Gastroesophageal sphincter (tissue), 4 donors: ENCODE measurements at places on chromosomes 16 and 17. TPM values are rescaled to one million over a fixed set of nuclear protein-coding genes. Genes with fewer than 3 reads are reported as not detected.

The RNPS1 gene
- total RNA-seq, result 117 TPM

The PPY gene
- total RNA-seq, result not detected

The KCTD2 gene
- total RNA-seq, result 30.2 TPM

The CCL17 gene
- not detected for total RNA-seq

The CTRB2 gene
- total RNA-seq, result not detected

The TM4SF5 gene
- total RNA-seq, result not detected

The CRHR1 gene
- total RNA-seq, result not detected

The CCDC200 gene
- total RNA-seq, result not detected

The TP53TG3F gene
- total RNA-seq, result not detected

DNA sequence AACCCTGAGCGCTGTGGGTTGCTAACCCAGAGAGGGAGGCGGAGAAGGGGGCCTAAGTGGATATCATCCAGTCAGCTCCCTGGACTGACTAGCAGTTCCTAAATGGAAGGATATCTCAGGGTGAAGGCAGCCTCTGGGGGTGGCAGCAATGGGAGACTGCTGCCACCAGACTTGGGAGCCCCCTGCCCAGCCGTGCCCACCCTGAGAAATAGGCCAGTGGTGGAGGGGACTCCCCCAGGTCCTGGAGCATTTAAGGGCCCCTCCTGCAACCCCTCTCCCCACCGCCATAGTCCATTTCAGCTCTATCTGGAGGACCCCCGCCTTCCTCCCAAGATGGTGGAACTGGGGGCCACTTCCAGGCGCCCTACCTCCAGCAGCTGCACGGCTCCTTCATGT, 8.4 kb downstream of the TSPOAP1 start:
- no peak for ATAC-seq

GRCh38 chr16:913817-914439, 56.9 kb downstream of the LMF1 start:
- ATAC-seq, result no peak

GRCh38 chr16:70481929-70482536, 27.6 kb downstream of the FCSK start:
- ATAC-seq, result no peak

DNA sequence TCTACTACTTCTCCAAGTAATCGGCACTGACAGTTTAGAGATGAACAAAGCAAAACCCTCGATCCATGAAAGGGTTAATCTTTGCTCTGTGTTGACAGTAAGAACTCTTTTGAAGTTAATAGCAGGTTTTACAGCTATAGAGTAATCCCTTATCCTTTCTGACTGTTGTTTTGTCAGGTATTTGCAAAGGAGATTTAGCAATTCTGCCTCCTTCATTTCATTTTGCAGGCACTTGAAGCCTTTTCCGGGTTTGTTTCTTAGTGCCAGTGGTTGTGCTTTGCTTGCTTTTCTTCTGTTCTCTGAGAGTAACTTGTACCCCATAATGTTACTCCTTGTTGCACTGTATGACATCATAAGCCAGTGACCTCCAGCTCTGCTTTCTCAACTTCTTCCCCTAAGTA, 64.5 kb downstream of the TANGO6 start:
- ATAC-seq, result no peak

GRCh38 chr17:7912927-7913524, 3.1 kb downstream of the RNF227 start:
- ATAC-seq, result no peak

- no peak for ATAC-seq
Observed at GRCh38 chr17:1995907-1996799, 29.0 kb downstream of the RTN4RL1 start.

DNA sequence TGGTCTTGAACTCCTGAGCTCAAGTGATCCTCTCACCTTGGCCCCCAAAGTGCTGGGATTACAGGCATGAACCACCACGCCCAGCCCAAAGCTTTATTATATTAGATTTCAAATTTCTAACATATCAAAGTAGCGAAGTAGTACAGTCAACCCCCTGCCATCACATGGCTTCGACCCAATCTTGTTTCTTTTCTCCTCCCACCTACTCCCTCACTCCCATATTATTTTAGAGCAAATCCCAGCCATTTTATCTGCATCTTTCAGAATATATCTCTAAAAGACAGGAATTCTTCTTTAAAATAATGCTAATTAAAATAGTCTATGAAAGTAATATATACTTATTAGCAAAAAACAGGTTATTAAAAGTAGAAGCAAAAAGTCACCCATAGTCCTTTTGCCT, 893 bp downstream of the IGSF6 start:
- no peak for ATAC-seq

DNA sequence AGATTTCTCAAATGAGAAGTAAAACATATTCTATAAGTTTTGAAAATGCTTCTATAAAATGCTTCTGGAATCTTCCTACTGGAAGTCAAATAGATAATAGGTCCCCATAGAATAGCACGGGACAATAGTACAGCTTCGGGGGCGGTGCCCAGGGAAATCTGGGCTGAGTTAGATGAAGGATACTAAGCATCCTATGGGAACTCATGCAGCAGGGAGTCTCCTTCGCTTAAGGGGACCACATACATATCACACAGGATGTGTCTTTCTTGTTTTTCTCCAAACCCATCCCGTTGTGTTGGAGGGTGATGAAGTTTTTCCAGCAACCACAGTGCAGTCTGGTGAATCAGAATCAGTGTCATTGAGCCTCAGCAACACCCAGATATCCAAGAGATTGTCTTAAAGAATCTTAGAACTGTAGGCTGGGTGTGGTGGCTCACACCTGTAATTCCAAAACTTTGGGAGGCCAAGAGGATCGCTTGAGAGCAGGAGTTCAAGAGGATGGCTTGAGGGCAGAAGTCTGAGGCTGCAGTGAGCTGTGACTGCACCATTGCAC, 84.2 kb downstream of the PITPNC1 start:
- ATAC-seq, result no peak

DNA sequence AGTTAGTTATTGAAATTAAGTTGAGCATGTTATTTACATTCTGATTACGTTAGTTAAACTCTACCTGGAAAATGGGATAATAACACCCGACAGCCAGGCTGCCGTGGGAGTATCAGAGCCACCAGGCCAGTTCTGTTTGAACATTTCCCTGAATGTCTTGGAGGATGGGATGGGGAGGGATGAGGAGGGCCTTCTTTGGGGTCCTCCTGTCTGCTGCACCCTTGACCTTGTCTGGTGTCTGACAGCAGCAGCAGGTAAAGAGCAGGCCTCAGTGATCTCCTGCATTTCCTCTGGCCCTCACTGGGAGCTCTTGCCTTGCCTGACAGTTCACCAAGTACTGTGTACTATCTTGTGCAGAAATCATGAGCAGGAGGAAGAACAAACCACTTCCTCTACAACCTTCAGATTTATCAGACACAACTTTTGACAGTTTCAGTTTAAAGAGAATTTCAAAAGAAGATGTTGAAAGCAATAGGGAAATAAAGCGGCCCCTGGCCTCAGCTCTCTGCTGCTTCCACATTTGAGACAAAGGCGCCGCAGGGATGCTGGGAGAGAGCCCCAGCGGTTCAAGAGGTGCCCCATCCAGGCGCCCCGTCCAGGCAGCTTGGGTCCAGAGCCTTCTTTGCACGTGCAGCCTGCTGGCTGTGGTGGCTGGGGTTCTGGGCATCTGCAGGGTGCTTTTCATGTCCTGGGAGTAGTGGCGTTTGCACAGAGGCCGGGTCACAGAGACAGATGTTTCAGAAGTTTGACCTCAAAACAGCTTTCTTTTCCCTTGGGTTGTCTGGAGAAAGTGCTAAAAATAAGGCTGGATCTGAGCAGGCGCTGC, 25.3 kb downstream of the CMIP start:
- peak; percentile 32 for ATAC-seq

- no peak for ATAC-seq
Observed at GRCh38 chr16:66175058-66175457, 191.4 kb upstream of the CDH5 start.

- ATAC-seq, result peak; percentile 70
Observed at GRCh38 chr17:7573324-7574080, 5.9 kb upstream of the CD68 start.

DNA sequence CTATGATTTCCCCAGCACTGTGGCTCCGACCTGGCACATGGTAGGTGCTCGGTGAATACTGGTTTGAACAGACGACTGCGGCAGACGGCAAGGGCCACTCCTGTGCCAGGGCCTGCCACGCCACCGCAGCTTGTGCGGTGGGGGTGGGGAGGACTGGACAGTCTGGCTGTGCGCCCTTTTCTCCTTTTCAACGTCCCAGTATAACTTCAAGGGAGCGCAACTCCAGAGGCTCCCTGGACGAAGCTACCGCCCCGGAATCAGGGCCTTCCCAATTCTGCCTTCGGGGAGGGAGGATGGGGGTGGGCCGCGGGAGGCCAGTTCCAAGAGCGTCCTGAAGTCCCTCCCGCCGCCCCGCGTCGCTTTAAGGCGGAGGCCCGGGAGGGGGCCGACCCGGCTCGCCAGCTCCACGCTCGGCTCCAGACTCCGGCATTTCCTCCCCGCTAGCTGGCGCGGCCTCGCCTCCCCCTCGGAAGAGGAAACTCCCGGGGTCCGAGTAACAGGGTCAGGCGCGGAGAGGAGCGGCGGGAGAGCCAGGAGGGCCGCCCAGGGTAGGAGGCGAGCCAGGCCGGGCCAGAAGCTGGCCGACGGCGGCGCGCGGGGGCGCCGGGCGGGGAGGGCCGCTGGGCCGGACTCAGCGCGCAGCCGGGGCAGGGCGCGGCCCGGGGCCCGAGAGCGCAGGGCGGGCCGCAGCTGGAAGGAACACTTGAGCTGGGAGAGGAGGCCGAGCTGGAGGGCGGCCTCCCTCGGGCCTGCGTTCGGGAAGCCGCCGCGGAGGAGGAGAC, at the start of gene ITPRIPL2:
Gene ITPRIPL2, plus strand, starts transcription at position 388 of the 782 bp plus-strand sequence. CDS start 498 bp downstream, outside the sequence.
- peak; percentile 94 for ATAC-seq

- ATAC-seq, result no peak
Observed at GRCh38 chr17:77462090-77462489, 321.3 kb downstream of the SEC14L1 start.

- no peak for ATAC-seq
Observed at GRCh38 chr17:35666070-35666469, 65.4 kb upstream of the RASL10B start.

- peak; percentile 74 for ATAC-seq
Observed at GRCh38 chr17:76446449-76447231, 6.3 kb downstream of the UBE2O start.

DNA sequence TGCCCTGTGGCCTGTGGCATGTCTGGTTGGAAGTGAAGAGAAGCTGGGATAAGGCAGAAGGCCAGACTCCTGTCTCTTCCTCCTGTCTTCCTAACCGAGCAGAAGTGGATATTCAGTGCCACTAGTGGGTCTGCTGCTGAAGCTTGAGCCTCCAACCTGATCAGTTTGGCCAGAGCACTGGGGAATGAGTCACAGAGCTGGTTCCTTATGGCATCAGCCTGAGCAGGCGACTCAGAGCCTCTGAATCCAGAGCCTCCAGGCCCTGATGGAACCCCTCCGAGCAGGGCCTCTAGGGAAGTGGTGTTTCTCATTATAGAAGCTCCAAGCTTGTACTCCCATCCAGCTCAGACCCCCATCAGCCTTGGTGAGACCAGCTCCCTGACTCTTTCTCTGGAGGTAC, 2.0 kb downstream of the WSCD1 start:
- no peak for ATAC-seq

DNA sequence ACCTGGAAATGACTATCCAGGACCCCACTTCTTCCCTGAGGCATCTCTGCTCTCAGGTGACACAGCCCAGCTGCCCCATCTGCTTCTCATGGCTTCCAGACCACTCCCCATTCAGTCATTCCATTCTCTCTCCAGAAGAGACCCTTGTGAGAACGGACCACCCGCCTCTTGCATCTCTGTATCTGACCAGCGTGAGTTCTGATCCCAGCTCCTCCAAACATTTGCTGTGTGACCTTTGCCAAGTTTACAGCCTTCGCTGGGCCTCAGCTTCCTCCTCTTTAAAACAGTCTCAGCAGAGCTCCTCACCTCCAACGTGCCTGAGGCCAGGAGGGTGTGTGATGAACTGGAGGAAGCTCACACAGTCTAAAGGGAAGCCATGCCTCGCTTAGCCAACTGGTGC, 39.6 kb downstream of the C16orf82 start:
- no peak for ATAC-seq

DNA sequence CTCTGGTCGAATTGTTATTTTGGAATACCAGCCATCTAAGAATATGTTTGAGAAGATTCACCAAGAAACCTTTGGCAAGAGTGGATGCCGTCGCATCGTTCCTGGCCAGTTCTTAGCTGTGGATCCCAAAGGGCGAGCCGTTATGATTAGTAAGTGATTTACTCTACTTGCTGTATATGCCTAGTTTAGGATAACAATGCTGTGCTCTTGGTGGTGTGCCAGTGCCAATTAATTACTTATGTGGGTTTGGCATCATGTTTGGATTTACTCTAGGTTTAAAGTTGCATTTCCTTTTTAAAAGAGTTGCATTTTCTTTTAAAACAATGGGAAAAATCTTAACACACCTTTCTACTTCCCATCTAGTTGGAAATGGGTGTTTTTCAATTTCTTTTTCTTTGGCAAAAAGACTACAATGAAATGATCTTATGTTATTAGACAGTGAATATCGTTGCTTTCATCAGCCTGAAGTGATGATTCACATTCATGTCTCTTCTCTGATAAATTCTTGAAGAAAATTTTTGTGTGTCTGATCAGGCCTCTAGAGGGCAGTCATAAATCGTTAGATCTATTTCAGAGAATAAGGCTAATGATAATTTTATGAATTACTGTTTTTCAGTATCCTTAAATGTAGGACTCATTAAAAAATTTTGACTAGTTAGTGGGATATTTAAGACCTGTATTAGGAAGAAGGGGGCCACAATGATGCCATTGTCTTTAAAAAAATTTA, 5.6 kb downstream of the SF3B3 start:
- no peak for ATAC-seq

GRCh38 chr17:74485022-74485743, 18.7 kb downstream of the CD300A start:
- ATAC-seq, result no peak

DNA sequence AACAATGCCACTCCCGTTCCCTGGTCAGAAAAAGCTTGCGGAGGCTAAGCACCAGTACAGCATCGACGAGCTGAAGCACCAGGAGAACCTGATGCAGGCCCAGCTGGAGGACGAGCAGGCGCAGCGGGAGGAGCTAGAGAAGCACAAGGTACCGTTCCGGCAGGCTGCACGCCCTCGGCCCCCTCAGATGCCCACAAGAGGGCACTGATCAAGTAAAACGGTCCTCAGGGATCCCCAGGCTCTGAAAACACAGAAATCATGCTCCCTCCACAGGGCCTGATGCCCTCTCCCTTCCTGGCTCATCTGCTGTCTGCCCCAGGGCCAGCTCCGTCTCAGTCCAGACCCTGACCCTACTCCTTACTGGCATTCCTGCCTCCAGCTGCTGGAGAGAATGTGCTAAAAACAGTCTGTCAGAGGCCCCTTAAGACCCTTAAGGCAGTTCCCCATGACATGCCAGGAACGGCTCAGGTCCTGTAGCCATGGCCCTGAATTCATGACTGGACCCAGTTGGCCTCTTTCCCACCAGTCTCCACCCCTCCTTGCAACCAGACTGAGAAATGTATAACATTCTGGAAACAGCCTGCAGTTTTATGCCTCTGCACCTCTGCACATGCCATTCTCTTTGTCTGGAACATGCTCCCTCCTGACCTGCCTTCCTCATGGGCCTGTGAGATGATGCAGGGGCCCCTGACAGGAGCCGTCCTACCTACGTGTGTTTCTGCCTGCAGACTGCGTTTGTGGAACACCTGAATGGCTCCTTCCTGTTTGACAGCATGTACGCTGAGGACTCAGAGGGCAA, 21.8 kb downstream of the DRC3 start:
- no peak for ATAC-seq
